ENCODE measurements at places on chromosomes 2 and 18.

DNA sequence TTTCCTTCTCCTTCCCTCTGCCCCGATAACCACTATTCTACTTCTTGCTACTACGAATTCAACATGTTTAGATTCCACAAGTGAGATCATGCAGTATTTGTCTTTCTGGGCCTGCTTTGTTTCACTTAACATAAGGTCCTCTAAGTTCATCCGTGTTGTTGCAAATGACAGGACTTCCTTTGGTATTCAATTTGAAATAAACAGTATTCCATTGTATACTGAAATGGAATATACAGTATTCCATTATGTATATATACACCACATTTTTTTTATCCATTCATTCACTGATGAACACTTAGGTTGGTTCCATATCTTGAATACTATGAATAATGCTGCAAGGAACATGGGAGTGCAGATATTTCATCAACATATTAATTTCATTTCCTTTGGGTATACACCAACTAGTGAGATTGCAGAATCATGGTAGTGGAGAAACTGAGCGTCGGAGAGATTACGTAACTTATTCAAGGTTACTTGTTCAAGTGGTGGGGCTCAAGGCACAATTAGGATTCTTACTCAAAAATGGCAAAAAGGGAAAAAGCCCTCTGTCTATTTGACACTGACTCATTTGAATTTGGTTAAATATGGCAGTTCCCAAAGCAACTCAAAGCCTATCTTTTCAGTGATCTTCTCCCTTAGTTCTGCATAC is 85.1 kb downstream of the CHN1 start:
- DNase-seq, result no peak

DNA sequence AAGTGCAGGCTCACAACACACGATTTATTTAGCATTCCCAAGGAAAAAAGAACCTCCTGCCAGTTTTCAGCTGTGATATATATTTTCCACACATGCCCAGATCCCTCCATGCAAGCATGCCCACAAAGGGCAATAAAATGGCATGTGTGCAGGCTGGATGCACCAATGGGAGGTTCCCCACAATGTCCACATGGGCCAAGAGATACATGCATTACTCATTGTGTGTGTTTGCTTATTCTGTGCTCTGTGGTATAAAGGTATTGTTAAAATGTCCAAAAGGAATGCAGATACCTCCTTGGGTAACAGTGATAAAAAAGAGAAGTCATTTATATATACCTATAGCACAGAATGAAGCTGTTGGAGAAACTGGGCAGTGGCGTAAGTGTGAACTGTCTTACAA is 207.4 kb downstream of the FHOD3 start:
- DNase-seq, result no peak

DNA sequence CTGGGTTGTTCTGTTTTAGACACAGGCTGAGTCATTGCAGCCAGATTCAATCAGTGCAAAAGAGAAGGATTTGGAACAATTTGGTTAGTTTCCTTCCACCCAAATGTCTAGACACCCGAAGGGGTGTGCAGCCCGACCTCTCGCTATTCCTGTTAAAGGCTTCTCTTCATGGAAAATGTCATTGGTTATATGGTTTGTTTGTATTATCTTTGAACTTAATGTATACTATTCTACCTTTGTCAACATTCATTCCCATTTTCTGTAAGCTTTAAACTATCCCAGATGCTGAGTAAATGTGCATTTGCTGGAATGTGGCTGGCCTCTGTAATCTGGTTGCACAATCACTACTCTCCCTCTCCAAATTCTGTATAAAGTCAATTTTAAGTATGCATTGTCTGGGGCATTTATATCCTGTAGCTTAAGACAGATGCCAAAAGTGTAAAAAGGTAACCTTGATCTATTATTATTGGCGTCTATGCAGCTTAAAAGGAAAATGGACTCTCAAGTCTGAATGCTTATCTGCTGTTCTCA is 80.4 kb upstream of the RND3 start:
- no peak for DNase-seq

DNA sequence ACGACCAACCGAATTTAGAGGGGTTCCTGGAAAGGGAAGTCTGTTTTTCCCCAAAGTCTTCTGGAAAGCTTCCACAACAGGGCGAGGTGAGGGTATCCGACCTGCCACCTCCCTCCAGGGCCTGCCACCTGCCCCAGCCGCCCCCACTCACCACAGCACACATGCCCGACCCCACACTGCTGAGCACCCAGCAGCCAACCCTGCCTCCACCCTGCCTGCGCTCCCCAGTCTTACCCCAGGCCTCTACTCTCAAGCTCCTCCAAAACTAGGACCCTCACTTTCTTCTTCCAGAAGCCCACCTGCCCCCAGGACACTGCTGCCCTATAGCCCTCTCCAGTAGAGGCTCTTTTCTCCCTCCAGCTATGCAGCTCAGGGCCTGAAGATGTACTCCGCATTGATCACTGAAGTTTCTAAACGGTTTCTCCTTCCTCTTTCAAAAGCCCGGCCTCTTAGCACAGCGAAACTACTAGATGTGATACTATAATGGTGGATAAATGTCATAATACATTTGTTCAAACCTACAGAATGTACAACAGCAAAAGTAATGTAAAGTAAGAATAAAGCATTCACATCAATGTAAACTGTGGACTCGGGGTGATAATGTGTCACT is 128.8 kb upstream of the SLC1A4 start:
- no peak for DNase-seq

GRCh38 chr2:60976256-60976850 is 41.2 kb upstream of the PEX13 start:
- no peak for DNase-seq

- DNase-seq, result no peak
Observed at GRCh38 chr2:51953931-51954330, 922.0 kb upstream of the NRXN1 start.

DNA sequence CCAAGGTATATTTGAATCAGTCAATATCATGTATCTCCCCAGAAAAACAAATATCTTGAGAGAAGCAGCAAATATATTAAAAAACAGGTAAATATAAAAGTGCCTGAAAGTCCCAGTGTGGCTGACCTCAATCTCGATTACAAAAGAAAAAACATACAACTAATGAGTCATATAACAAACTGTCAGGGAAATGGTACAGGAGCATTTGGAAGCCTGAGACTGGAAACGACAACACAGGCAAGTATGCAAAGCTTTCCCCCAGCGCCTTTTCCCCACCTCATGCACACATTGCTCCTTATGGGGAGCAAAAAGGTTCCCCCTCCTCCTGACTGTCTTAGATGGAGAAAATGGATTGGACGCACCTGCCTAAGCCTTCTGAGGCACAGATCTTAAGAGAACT is 230.7 kb downstream of the TMX3 start:
- DNase-seq, result no peak

DNA sequence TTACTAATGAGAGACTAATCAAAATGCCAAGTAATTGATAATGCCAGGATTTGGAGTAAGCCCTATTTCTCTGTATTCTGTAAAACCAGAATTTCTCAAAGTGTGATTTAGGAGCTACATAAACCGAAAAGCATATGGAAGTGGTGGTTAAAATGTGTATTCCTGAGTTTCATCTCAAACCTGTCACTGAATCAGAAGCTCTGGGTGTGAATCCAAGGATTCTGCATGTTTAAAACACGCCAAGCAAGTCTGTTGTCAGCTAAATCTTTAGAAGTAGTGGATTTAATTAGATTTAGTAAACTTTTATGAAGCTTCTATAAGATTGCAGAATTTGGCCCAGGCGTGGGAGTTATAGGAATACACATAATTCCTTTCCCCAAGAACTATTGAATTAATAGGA is 700.3 kb downstream of the DCC start:
- no peak for DNase-seq

GRCh38 chr2:133130548-133131246 is 437.6 kb downstream of the NCKAP5 start:
- no peak for DNase-seq

GRCh38 chr18:25853691-25854433 is 236.6 kb downstream of the SS18 start:
- no peak for DNase-seq

- no peak for DNase-seq
Observed at GRCh38 chr2:5932556-5933469, 240.6 kb downstream of the SOX11 start.

DNA sequence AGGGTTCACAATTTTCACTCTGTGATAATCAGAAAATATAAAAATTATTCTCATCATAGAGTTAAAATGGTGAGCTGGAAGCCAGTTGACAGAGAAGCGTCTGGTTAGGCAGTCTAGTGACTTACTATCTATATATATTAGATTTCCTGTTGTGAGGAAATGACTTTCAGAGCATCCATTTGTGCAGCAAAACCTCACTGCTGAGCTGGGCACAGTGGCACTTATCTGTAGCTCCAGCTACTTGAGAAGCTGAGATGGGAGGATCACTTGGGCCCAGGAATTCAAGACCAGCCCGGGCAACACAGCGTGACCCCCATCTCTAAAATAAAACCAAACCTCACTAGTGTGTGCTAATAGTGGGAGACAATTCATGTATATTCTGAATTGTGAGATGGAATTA is 7.2 kb upstream of the KIAA2012 start:
- DNase-seq, result no peak

DNA sequence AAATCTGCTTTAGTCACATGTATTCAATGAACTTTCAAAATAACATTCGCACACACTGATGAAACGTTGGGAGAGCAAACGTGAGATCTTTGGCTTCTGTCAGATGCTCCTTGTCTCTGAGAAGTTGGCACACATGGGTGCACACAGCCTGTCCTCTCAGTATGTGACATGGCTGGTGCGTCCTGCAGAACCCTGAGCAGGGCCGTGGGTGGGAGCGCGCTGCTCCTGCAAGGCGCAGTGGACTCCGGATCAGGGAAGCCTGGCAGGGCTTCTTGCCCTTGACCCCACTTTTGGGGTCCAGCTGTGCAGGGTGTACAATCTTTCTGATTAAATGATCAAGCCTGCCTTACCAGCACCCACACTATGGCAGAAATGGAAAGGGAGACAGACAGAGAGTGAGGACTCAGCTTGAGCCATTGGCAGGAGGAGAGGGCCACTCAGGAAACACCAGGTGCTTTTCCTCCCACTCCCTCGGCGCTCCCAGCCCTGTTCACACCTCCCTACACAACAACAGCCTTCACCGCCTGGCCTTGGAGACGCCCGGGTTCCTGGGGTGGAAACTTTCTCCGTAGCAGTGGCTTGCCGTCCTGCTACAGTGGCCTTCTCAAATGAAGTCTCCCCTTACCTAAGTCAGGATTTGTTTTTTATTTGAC is 108.4 kb upstream of the SNTG2 start:
- DNase-seq, result no peak

- no peak for DNase-seq
Observed at GRCh38 chr2:168272225-168272624, 24.8 kb upstream of the STK39 start.

- no peak for DNase-seq
Observed at GRCh38 chr2:118246726-118247125, 158.5 kb downstream of the INSIG2 start.

DNA sequence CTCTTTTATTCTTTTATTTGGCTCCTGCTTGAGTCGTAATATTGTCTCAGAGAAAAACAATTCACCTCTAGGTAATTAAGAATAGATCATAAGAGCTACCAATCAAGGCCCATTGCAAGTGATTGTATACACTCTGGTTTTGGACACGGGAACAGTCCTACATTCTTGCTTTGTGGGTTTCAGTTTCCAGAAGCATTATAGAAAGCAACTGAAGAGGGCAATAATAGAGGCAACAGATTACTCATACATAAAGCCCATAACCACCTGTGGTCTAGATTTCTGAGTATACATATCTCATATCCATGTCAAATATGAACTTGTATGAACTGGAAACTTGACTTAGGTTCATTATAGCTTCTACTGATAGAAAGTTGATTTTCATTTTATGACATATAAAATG is 65.4 kb downstream of the DIS3L2 start:
- DNase-seq, result no peak

- no peak for DNase-seq
Observed at GRCh38 chr18:79402209-79402576, 6.5 kb downstream of the NFATC1 start.

- no peak for DNase-seq
Observed at GRCh38 chr2:233118648-233119000, 58.5 kb downstream of the INPP5D start.

DNA sequence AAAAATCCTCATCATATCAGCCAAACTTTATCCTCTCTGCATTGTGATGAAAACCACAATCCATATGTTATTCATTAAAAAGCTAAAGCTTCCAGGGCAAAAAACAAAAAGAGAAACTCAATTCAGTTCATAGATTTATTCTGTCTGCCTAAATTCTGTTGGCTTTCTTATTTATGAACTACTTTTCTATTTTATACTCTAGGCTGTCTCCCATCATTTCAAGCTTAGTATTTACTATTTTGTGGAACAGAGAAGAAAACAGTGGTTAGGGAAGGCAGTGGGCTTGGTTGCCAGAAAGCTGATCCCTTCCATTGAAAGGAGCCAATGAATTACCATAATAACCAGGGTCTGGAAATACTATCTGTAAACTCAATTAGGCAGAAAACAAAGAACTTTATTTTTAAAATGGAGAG is 71.8 kb downstream of the RAPH1 start:
- DNase-seq, result no peak

- DNase-seq, result no peak
Observed at GRCh38 chr2:20627712-20628380, 23.1 kb downstream of the HS1BP3 start.

- no peak for DNase-seq
Observed at GRCh38 chr2:150491943-150492342, 4.5 kb upstream of the RND3 start.

GRCh38 chr2:57210855-57211254 is 835.8 kb upstream of the VRK2 start:
- DNase-seq, result no peak

DNA sequence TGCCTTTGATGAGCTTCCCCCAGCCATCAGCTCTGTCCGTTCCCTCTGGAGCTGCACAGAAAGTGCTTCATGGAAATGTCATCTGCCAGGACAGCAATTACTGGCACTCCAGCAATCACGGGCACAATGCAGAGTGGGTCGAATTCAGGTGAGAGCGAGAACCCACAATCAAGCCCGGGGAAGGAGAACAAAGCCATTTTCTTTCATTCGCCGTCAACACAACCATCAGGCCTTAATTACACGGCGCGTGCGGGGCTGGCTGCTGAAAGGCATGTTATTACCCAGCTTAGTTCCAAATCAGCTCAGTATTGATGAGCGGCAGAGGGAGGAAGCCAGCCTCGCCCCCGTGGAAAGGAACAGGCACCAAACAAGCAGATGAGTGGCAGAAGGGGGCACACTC is 143.9 kb downstream of the MYT1L start:
- DNase-seq, result no peak

Measured in stimulated activated CD4-positive, alpha-beta T cell treated with anti-CD3 and anti-CD28 coated beads, Interleukin-2, amount 100 ng/mL, for 24 hours (primary cell).